ENCODE measurements at places on chromosomes 6 and 20.

DNA sequence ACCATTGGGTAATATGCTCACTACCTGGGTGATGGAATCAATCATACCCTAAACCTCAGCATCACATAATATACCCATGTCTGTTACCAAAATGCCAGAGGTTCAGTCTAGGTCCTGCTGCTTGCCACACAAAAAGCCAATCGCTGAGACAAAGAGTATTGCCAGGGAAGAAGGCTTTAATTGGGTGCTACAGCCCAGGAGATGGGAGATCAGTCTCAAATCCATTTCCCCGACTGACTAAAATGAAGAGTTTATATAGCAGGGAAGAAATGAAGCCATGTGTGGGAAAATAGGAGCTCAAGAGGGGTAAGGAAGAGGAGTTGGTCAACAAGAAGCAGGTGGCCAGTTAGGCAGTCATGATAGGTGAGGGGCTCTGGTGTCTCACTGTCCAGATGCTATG, 149.6 kb downstream of the QRSL1 start:
- DNase-seq = no peak

- no peak for DNase-seq
These were observed 191.0 kb downstream of the TBXT start for GRCh38 chr6:165976684-165977083.

GRCh38 chr20:35618263-35619131, 2.9 kb downstream of the SPAG4 start:
- DNase-seq = peak; percentile 53

- no peak for DNase-seq
These were observed 31.2 kb upstream of the PDE7B start for GRCh38 chr6:135820340-135820739.

DNA sequence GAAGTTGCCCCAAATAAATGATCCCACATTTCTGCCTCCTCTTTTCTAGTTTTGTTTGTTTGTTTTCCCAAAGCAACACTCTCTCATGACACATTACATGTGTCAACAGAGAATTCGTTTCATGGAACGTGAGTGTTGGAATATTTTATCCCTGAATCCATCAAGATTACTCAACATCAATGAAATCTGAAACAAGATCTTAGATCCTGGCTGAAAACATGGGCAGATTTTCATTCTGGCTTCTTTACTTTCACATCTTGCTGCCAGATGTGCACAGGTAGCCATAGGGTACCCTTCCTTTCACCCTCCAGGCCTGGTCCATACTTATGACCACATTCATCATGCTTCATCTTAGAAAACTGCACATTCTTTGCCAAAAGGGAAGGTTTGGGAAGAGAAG, 347.0 kb downstream of the DOK5 start:
- no peak for DNase-seq

DNA sequence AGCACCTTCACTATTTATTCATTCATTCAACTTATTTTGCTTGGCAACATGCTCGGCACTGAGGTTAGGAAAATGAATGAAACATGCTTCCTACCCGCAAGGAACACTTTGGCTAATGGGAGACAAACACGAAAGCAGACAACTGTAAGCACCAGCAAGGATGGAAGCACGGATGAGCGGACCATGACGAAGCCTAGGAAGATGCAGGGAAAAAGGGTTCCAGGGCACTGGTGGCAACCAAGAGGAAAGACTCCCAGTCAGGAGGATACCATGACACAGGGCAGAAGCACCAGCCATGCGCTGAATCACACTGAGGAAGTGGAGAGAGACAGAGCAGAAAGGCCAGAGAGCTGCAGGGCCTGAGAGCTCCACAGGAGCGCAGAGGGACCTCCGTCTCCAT, 9.8 kb downstream of the PDE10A start:
- no peak for DNase-seq

- peak; percentile 3 for DNase-seq
These were observed 62.2 kb downstream of the MYLK4 start for GRCh38 chr6:2688401-2689064.

GRCh38 chr20:9447182-9447581, 67.2 kb upstream of the LAMP5 start:
- DNase-seq = no peak

DNA sequence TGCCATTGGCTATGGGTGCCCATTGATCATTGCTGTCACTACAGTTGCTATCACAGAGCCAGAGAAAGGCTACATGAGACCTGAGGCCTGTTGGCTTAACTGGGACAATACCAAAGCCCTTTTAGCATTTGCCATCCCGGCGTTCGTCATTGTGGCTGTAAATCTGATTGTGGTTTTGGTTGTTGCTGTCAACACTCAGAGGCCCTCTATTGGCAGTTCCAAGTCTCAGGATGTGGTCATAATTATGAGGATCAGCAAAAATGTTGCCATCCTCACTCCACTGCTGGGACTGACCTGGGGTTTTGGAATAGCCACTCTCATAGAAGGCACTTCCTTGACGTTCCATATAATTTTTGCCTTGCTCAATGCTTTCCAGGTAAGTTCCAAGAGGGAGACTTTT, 16.4 kb downstream of the ADGRF4 start:
- peak; percentile 22 for DNase-seq

GRCh38 chr6:69735027-69735426, 61.8 kb downstream of the LMBRD1 start:
- no peak for DNase-seq

GRCh38 chr6:157244175-157244574, 79.1 kb downstream of the TMEM242 start:
- DNase-seq = no peak

DNA sequence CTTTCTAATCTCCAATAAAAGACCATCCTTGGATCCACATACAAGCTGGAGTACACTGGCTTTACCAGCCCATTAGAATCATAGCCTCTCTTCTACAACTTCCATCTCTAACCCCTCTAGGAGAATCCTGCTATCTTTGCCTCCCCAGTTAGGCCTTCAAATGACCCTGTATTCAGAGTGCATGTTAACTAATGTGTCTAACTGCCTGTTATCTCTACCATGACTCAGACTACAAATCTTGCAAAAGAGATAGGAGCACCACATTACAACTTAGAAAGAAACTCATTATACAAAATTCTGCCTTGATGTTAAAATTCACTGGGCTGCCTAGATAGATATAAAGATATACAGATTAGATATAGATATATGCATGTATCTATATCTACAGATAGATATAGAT, 28.2 kb downstream of the GPR63 start:
- DNase-seq = peak; percentile 59

DNA sequence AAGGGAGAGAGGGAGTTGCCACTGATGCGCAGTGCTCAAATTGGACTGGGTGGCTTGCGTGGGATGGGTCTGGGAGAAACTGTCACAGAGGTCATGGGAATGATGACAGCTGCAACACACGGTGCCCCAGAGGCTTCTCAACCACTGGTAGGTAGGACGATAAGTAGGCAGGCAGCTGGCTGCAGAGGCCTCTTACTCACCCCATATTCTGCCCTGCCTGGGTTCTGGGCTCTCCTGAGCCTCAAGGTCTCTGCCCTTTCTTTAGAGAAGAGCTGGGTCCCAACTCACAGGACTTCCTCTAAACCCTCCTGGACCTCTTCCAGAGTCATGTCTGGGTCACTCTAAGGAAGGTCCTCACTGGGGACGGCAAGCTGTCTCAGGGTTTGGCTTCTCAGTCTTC, 37.2 kb upstream of the RNF24 start:
- DNase-seq = no peak

DNA sequence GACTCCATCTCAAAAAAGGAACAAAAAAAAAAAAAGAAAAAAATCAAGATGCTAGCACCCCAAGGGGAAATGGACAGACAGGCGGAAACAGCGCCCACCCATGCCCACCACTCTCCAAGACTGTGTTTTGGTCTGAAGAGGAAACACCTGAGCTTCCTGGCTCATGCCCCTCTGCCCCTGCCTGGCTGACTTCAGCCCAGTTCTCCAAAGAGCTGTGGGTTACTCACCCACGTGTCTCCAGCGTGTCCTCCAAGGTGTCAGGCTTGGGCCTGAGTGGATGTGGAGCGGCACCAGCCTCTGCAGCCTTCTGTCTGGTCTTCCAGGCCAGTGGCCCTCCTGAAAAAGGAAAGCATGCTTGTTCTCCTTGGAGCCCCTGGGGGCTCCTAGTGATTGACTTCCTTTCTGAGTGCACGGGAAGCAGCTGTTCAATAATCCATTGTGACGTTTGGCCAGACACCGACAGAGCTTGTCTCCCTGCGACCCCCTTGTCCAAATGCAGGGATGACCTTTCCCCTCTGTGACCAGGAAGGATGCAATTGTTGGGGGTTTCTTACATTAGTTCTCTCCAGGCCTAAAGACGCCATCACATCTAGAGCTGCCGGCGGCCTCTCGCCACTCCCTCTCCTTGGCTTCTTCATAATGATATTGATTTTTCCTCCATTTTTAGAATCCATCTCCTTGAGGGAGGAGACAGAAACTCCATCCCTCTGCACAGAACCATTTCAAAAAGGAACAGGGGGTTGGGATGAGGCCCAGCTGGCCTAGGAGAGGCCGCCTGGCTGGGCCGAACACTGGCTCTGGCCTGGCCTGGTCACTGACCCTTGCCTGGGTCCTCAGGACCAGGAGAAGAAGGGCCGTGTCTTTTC, 58.4 kb downstream of the ADNP start:
- no peak for DNase-seq

GRCh38 chr6:82567621-82568020, 204.0 kb downstream of the TPBG start:
- no peak for DNase-seq

DNA sequence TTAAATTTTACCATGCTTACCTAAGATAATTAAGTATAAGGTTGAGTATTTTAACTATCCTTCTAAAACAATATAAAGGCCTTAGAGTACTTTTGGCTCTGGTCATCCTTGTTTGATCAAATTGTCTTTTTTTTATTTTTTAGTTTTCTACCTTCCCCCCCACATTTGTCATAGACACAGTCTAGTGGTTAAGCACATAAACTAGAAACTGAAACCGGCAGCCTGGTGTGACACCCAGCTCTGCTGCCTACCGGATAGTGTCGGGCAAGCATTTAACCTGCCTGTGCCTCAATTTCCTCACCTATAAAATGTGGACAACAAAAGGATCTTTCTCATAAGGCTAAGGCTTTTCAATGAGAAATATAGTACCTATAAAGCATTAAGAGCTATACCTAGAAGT, 21.6 kb upstream of the TULP4 start:
- no peak for DNase-seq

GRCh38 chr6:170007468-170008293, 256.3 kb downstream of the ERMARD start:
- peak; percentile 72 for DNase-seq

DNA sequence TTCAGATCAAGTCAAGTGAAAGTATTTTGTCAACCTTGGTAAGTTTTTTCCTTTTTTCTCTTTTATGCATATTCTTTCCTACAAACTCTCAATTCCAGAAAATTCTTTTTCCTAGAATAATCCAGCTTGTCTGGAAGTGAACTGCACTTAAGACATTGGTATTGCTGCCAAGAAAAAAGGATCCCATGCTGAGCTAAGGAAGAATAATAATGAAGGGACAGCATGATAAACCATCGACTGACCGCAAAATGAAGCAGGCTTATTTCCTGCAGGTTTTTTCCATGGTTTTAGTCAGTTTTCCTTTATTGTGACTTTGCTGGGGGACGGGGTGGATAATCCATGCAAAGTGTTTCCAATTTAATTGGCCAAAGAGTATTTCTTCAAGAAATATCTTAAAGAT, 857.6 kb upstream of the SLC35B3 start:
- DNase-seq = no peak

GRCh38 chr6:17542243-17542642, 57.9 kb upstream of the FAM8A1 start:
- DNase-seq = no peak

GRCh38 chr20:23120936-23121750, 35.0 kb upstream of the CD93 start:
- DNase-seq = peak; percentile 65

- no peak for DNase-seq
These were observed 35.5 kb upstream of the AFDN start for GRCh38 chr6:167791091-167791779.

DNA sequence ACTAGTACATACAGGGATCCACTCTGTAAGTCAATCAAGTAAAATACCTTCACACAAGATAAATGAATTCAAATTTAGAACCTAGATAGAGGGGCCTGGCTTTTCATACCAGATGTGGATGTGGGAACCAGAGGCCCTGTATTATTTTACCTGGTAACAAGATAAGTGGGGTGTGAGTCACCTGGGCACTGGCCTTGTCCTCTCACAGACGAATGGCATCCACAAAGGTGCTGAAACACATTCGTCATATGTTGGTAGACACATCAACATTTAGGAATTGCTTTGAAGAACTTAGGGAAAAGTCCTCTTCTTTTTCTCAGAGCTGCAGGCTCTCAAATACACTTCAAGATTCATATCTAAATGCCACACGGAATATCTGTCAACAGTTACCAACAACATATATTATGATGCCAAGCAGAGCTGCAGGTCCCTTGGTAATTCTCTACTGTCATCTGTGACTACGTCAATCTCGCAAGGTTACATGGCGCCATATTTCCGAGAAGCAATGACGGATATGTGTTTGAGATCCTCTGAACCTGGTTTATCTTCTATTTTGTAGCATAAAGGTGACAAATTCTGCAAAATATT, 618.6 kb downstream of the EPM2A start:
- DNase-seq = no peak

DNA sequence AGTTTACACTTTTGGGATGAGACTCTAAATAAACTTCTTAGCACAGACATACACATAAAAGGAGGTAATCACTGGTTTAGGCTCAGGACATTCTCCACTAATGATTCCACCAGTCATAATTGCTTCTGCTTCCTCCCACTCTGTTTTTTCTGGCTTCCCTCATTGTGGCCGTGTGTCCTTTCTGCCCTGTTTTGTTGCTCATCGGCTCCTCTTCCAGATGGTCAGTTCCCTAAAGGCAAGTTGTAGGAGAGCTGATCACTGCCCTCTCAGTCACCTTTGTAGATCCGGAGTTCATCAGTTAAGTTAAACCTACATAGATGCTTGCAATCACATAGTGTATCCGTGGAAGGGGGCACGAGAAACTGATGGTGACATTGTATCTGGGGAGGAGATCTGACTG, 200.5 kb upstream of the ARG1 start:
- DNase-seq = no peak

- no peak for DNase-seq
These were observed 416.6 kb downstream of the DHX35 start for GRCh38 chr20:39378776-39379175.

GRCh38 chr6:163132050-163132750, 282.3 kb upstream of the QKI start:
- no peak for DNase-seq

DNA sequence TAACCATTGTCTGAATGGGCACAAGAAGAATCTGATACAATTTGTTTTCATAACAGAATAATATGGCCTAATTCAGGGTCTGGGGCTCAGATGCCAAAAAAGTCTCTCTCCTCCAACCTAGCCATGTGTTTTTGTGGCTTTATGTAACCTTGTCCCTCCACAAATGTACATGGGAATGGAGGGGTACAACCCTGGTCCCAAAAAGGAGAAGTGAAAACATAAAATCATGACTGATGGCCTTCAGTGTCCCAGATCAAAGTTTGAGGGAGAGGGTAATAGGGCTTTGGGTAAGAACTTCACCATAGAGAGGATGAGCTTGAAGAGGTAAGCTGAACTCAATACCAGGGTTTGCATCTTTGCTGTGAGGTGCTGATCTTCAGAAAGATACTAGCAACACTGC, 136.3 kb upstream of the BACH2 start:
- DNase-seq = no peak

Measured in hematopoietic multipotent progenitor cell treated with erythropoietin and hydrocortisone succinate and interleukin-3 and kit ligand, for 6 days (in vitro differentiated cells).